ENCODE measurements at places on chromosomes 7 and 10.

- no peak for DNase-seq
Measured at GRCh38 chr10:133608855-133609254, 17.7 kb downstream of the FRG2B start.

GRCh38 chr7:138902161-138902560 lies 79.0 kb downstream of the KIAA1549 start:
- DNase-seq, result no peak

DNA sequence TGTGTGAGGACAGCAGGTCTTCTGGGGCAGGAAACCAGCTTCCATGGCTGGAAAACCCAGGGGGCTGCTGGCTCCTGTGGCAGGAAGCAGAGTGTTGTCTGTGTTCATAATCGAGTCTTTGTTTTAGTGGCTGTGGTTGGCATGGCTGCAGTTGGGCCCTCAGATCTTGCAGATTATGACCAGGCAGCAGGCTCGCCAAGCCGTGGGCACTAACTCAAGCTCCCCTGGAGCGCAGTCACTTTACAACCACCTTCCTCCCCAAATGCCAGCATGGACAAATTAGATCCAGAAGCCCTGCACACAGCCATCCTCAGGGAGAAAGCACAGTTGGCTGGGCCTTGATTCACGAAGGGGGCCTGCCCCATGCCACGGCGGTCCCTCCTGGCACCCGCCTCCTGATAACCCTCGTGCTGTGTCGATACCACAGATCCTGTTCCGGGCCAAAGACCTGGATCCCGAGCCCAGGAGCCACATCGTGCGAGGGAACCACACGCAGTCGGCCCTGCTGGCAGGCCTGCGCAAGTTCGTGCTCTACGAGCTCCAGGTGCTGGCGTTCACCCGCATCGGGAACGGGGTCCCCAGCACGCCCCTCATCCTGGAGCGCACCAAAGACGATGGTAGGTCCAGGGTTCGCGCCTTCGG lies 552.5 kb upstream of the FOXK1 start:
- no peak for DNase-seq

DNA sequence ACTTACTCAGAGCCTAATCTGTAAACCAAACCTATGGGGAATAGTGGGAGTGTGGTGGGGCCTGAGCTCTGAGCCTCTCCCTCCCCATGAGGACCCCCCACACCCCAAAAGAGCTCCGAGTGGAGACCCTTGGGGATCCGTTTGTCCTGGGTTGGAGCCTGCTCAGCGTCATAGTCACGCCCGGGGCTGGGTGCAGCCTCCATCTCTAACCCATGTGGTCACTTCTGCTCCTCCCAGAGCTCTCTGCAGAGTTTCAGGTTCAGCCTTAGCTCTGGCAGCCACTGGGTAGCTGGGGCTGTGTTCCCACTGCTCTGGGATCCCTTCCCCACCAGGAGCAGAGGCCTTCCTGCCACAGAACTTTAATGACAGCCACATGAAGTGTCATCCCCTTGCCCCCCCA lies 25.9 kb downstream of the PFKFB3 start:
- no peak for DNase-seq

DNA sequence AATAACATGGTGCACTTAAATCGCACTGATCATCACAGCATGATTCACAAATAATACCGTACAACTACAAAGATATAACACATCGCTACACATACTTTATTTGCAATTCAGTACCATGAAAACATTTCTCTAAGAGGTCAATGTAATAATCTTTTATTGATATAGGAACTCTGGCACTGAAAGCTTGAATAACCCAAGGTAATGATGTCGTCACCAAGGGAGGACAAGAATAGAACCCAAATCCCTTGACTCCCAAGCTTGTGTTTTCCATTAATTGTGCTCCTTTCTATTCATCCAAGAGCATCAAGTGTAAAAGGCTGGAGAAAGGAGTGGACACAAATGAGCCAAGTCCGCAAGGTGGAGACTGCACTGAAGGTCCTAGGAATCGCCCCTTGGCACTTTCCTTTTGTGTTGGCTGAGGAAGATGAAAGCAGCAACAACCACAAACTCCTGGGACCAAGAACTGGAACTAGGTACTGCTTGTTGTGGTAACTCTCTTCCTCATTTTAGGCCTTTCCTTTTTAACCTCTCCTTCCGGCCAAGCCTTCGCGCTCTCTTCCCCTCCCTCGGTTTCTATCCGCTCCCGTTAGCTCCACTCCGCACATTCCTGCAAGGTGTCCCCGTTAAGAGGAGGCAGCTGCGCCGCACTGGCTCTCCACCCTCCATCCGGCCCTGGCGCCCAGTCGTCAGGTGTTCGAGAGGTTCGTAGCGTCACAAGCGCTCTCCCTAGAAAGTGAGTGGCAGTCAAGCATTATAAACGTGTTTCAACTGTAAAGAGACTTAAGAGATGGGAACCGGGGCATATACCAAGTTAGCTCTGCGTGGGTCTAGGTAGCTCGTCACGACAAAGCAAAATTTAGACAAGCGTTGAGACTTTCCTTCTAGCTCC lies 1.0 kb upstream of the CBLL1 start:
- no peak for DNase-seq

DNA sequence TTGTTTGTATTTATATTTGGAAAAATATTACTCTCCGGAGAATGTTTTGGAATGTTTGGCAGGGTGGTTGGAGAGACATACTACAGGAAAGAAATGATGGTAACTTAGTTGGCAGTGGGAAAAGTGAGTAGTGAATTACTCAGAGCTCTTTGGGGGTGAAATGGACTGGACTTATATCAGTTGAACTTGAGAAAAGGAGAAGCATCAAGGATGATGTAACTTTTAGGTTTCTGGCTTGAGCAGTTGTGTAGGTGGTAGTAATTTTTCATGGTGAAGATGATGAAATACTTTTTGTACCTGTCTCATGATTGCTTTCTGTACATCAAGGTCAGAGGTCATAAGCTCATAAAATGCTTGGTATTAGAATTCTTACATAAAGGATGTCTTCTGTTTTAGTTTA lies 617.2 kb downstream of the AUTS2 start:
- DNase-seq, result no peak

DNA sequence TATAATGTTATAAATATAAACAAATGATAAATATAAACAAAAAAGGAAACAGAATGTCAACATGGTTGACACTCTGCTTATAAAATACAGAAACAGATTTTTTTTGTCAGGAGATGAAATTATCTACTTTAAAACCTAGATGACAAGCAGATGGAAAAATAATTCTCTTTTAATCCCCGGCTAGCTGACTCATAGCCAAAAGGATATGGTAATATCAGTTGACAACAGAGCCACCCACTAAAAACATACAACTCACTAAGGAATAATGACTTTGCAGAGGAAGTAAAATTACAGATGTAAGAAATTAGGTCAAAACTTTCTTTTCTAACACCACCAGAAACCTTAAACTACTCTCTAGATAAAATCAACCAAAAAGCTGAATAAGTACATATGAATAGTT lies 131.1 kb upstream of the ABCB5 start:
- no peak for DNase-seq

GRCh38 chr7:108071551-108071950 lies 58.6 kb downstream of the LAMB4 start:
- no peak for DNase-seq

DNA sequence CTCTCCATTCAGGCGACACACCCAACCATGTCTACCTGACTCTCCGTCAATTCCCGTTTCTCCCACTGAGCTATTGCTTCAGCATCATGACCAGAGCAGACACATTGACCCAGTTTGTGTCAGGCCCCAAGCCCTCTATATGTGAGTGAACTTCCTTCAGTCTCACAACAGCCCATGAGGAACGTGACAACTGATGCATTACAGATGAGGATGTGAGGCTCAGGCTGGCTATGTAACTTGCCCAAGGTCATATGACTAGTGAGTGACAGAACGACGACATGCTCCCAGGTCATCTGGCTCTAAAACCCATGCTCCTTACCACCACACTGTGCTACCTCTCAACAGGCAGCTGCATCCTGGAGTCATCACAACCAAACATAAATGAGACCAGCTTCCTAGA lies 3.7 kb downstream of the TMEM140 start:
- no peak for DNase-seq

- DNase-seq, result no peak
Measured at GRCh38 chr7:28989211-28989980, 31.3 kb upstream of the TRIL start.

DNA sequence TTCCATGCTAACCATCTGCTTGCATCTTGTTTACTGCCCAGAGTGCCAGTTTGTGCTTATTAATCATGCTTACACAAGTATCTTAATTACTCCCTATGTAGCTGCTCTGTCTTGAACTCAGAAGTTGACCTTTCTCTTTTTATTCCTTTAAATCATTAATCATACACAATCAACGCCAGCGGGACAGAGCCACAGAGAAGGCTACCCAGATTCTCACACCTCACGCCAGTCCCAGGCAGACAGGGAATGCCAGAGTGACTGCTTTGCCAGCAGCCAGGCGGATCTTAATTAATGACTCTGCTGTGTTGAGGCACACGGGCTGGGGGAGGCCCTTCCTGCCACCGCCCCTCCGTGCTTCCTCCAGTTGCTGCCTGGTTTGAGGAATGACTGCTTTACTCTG lies 229.4 kb downstream of the LRMDA start:
- no peak for DNase-seq

GRCh38 chr7:7857143-7857583 lies 111.4 kb upstream of the GLCCI1 start:
- no peak for DNase-seq

DNA sequence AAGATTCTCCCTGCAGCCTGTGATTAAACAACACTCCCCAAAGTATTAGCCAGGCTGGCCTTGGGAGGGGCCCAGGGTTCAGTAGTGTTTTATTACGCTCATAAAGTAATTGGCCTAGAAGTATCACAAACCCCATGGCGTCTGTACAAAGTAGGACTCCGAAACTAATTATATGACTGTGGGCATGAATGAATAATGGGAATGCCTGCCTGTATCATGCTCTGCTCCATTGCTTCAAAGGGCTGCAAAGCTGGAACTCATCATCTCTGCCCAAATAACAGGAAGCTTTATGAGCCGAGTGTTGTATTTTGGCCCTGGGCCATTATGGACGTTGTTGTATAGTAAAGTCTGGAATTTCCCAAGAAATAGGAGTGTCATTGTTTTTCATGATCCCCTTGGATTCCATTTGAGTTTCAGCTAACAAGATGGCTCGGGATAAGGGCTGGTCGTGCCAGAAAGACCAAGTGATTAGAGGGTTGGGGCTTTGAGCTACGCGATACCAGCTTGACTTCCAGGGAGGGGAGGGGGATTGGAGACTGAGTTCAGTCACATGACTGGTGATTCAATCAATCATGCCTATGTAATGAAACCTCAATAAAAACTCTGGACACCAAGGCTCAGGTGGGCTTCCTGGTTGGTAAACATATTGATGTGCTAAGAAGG lies 65.3 kb upstream of the NPTX2 start:
- no peak for DNase-seq

GRCh38 chr10:112223725-112224124 lies 40.2 kb upstream of the GPAM start:
- no peak for DNase-seq

GRCh38 chr10:33142295-33142694 lies 184.3 kb upstream of the ITGB1 start:
- DNase-seq, result no peak

GRCh38 chr10:125054669-125055268 lies 105.6 kb downstream of the CTBP2 start:
- DNase-seq, result no peak

GRCh38 chr10:79088176-79088575 lies 19.4 kb downstream of the ZMIZ1 start:
- DNase-seq, result no peak

GRCh38 chr10:16570731-16571130 lies 49.1 kb upstream of the C1QL3 start:
- DNase-seq, result no peak

GRCh38 chr7:13050703-13051102 lies 363.3 kb downstream of the ARL4A start:
- no peak for DNase-seq

- DNase-seq, result no peak
Measured at GRCh38 chr10:523925-524324, 165.5 kb downstream of the DIP2C start.

GRCh38 chr10:6701289-6701688 lies 121.2 kb upstream of the PRKCQ start:
- no peak for DNase-seq

DNA sequence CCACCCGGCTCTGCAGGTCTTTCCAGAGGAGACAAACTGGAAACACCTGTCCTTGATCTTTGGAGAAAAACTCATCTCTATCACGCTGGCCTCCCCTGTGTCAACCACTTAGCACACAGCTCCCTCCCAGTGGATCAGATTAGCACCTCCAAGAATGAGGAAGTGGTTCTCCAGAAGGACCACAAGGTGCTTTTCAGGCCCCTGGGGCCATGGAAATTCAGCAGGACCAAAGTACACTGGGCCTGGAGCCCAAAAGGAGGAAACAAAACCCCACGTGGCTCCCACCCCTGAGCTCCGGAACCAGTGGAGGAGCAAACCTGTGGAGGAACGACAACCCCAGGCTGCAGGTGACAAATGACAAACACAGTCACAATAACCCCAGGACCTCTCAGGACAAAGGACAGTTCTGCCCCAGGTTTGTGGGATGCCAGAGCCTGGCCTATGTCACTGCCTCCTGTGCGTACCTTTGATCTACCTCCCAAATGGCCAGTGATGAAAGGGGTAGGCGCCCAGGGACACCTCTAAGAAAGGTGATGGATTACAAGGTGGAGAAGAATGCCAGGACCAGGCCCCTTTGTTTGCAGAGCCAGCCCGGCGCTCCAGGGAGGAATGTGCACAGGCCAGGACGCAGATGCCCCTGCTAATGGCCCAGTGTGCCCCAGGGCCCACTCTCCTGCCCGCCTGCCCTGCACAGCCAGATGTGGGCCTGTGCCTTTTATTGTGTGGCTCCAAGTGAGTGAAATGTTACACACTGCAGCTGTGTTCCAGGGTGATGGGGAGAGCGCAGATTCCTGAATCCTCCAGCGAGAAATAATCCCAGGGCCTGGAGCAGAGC lies 5.7 kb downstream of the TNS3 start:
- DNase-seq, result no peak
